Right cardiac atrium (tissue), 5 donors: ENCODE measurements at places on chromosomes 2 and 18. TPM values are rescaled to one million over a fixed set of nuclear protein-coding genes. Genes with fewer than 3 reads are reported as not detected.

Gene SERPINB11
- not detected for total RNA-seq

Gene ADAM23
- total RNA-seq: 45.1 TPM

Gene STAM2
- total RNA-seq: 32.2 TPM

Gene RGPD3
- not detected for total RNA-seq

Gene IL1RN
- 0.45 TPM for total RNA-seq

- no peak for DNase-seq
These were observed 41.8 kb downstream of the FAM210A start for GRCh38 chr18:13684546-13684945.

Gene ANKRD53
- 0.71 TPM for total RNA-seq

Gene HOXD12
- not detected for total RNA-seq

Gene HOXD10
- not detected for total RNA-seq

Gene DNAJC5G
- 2.1 TPM for total RNA-seq

GRCh38 chr2:121805766-121806143, 50.3 kb downstream of the TSN start:
- DNase-seq: no peak

Gene HOXD13
- total RNA-seq: not detected

GRCh38 chr2:174870787-174871186, 106.5 kb upstream of the CHRNA1 start:
- no peak for DNase-seq

DNA sequence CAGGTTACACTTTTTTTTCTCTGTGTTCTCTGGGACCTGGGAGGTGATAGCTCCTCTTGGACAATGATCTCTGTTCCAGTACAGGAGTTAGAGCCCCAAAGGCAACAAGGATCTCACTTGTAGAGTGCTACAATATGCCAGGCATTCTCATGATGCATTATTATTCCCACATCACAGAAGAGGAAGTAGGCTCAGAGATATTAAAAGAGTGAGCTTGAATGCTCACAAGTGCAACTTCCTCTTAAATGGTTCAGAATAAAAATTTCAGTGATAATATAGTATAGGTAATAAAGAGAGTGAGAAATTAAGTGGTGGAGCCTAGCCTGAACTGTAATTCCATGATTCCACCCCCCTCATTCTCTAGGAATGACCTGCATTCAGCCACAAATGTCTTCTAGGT, 21.4 kb downstream of the POLE4 start:
- no peak for DNase-seq

Gene CXCR4
- total RNA-seq: 2.2 TPM
